ENCODE measurements at places on chromosomes 2 and 18.
A peak's percentile ranks its signal among the peaks of the same experiment; 100 is the strongest.

- H3K36me3 ChIP-seq = no peaks in the 10 kb centered on the region
- no peak overlapping the region for H3K27ac ChIP-seq
- peaks cover 2% of the 10 kb centered on the region for H3K27me3 ChIP-seq
- peak; percentile 39 for DNase-seq
- H3K4me3 ChIP-seq = no peak overlapping the region
- H3K4me1 ChIP-seq = no peaks in the 10 kb centered on the region
Observed at GRCh38 chr2:31079665-31080064, 58.6 kb downstream of the GALNT14 start.

GRCh38 chr18:69330385-69331005 lies 70.2 kb upstream of the DOK6 start:
- no peak overlapping the region for H3K27ac ChIP-seq
- H3K4me1 ChIP-seq = 0 out of 2 replicates have a peak, but pooled peaks cover 4% of the 10 kb centered on the region
- no peak overlapping the region for H3K4me3 ChIP-seq
- no peaks in the 10 kb centered on the region for H3K27me3 ChIP-seq

- no peak overlapping the region for H3K4me3 ChIP-seq
- H3K36me3 ChIP-seq = no peaks in the 10 kb centered on the region
- H3K27me3 ChIP-seq = no peaks in the 10 kb centered on the region
- no peak overlapping the region for H3K27ac ChIP-seq
- no peaks in the 10 kb centered on the region for H3K4me1 ChIP-seq
Observed at GRCh38 chr2:66717218-66717905, 282.4 kb downstream of the MEIS1 start.

GRCh38 chr18:21361307-21361880 lies 119.4 kb downstream of the GREB1L start:
- no peaks in the 10 kb centered on the region for H3K36me3 ChIP-seq
- no peak overlapping the region for H3K27ac ChIP-seq
- H3K27me3 ChIP-seq = no peaks in the 10 kb centered on the region
- no peak overlapping the region for H3K4me3 ChIP-seq
- peak; percentile 41 for DNase-seq

DNA sequence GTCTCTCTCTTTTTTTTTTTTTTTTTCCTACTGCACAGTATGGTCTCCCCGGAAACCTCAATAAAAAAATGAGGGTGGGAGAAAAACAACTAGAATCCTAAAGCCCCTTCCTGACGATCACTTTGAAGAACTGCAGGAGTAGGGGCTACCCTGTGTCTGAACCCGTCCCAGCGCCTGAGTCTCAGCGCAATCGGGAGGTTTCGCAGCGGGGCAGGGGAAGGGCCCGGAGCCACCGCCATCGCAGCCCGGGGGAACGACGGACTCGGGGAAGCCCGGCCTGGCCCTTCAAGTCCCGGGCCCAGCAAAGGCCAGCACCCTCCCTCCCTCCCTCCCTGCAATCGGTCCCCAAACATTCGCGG lies 411 bp downstream of the NARS1 start:
- H3K4me3 ChIP-seq = peak overlapping the region; percentile 66
- peak overlapping the region; percentile 90 for H3K27ac ChIP-seq
- no peaks in the 10 kb centered on the region for H3K36me3 ChIP-seq
- DNase-seq = no peak
- H3K4me1 ChIP-seq = no peaks in the 10 kb centered on the region

DNA sequence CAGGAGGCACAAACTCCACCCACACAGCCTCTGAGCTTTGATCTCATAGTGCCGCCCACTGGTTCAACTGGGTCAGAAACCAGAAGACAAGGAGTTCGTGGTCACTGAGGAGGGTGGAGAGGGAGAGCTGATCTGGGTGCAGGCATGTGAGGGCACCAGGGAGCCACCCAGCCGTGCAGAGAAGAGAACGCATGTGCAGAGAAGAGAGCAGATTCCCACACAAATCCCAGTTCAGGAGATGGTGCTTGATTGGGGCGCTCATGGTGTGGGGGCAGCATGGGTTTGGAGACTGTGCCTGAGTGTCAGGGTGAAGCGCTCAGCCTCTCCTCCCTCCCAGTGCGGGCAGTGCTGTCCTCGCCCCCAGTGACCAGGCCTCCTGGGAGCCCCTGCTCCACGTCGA lies 375.2 kb upstream of the MYT1L start:
- H3K36me3 ChIP-seq = no peaks in the 10 kb centered on the region
- DNase-seq = no peak
- no peak overlapping the region for H3K27ac ChIP-seq
- H3K27me3 ChIP-seq = no peaks in the 10 kb centered on the region

DNA sequence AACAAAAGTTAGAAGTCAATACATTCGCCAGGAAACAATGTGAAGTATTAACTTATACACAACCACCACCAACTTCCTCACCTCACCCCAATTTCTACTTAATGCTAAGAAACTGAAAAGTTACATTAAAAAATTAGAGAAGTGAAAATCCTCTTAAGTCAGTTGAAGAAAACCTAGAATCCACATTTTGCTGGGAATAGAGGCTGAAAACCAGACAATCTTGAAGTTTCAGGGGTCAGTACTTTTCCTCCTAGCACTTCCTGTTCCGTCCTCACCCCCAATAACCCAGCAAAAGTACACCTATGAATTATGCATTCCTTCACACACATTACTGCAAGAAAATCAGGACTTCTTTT lies 6.3 kb downstream of the YES1 start:
- no peaks in the 10 kb centered on the region for H3K27me3 ChIP-seq
- H3K4me3 ChIP-seq = no peak overlapping the region
- no peak for DNase-seq
- 0 out of 2 replicates have a peak, but pooled peaks cover 4% of the 10 kb centered on the region for H3K4me1 ChIP-seq
- H3K27ac ChIP-seq = peak overlapping the region; percentile 46

GRCh38 chr2:40872580-40872979 lies 420.7 kb upstream of the SLC8A1 start:
- no peak overlapping the region for H3K4me3 ChIP-seq
- H3K36me3 ChIP-seq = no peaks in the 10 kb centered on the region
- no peak overlapping the region for H3K27ac ChIP-seq
- no peak for DNase-seq

DNA sequence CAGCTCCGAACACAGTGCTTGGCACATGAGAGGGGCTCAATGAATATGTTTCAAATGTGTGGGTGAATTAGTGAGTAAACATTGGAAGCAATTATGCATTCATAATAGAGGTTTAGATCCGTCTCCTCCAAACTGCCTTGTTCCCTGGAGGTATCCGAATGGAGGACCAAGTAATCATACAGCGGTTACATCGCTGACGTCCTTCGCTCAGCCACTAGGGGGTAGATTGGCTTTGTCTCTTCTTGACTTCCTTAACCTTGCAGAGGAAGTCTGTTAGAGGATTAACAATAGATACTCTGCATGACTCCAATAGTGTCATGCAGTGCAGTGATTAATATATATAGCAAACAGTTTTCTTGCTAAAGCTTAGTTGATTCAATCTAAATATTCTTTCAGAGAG lies 517.0 kb downstream of the PTPRM start:
- no peak overlapping the region for H3K27ac ChIP-seq
- 0 out of 2 replicates have a peak, but pooled peaks cover 4% of the 10 kb centered on the region for H3K4me1 ChIP-seq
- no peaks in the 10 kb centered on the region for H3K27me3 ChIP-seq
- DNase-seq = peak; percentile 64
- no peak overlapping the region for H3K4me3 ChIP-seq

DNA sequence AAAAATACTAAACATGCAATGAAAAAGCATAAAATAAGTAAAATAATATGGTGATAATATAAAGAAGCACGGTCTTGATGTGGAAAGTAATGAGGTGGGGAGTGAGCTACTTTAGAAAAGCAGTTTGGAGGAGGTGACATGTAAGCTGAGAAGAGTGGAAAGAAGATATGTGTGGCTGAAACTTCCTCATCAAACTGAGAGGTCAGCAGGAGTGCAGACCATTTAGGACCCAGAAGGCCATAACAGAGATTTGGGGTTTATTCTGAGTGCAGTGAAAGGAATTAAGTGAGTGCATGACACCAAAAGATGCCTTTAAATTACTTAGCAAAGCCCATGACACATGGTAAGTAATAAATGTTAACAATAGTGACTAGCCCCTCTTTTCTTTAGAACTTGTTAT lies 24.4 kb upstream of the TMEM182 start:
- no peaks in the 10 kb centered on the region for H3K36me3 ChIP-seq
- peak overlapping the region; percentile 72 for H3K4me3 ChIP-seq
- H3K4me1 ChIP-seq = no peaks in the 10 kb centered on the region
- no peak overlapping the region for H3K27ac ChIP-seq
- DNase-seq = no peak
- H3K27me3 ChIP-seq = no peaks in the 10 kb centered on the region

- no peak for DNase-seq
- no peaks in the 10 kb centered on the region for H3K4me1 ChIP-seq
- no peaks in the 10 kb centered on the region for H3K27me3 ChIP-seq
- peaks cover 1% of the 10 kb centered on the region for H3K36me3 ChIP-seq
- no peak overlapping the region for H3K4me3 ChIP-seq
Observed at GRCh38 chr2:99169534-99169933, 11.3 kb downstream of the MITD1 start.

DNA sequence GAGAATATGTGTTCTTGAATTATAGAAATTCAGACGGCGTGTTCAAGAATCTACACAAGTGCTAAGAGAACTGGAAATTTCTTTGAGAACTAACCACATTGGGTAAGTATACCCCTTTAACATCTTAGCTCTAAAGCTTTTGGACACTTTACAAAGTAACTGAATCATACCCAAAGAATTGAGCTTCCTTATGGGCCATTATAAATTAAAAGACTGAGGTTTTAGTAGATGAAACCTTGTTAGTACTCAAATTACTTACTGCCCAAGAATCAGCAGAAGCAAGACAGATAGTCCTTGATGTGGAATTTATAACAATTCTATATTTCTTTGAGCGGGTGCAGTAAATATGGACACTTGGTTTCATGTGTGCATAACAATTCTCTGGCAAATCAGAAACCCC lies 168.3 kb downstream of the PRPF40A start:
- DNase-seq = no peak
- H3K27ac ChIP-seq = no peak overlapping the region
- no peaks in the 10 kb centered on the region for H3K27me3 ChIP-seq
- peaks cover 1% of the 10 kb centered on the region for H3K36me3 ChIP-seq

- no peaks in the 10 kb centered on the region for H3K4me1 ChIP-seq
- no peak for DNase-seq
- H3K36me3 ChIP-seq = no peaks in the 10 kb centered on the region
- H3K4me3 ChIP-seq = no peak overlapping the region
Observed at GRCh38 chr2:177796654-177797415, 275.7 kb downstream of the PDE11A start.

GRCh38 chr18:55338978-55339650 lies 248.9 kb downstream of the TCF4 start:
- DNase-seq = no peak
- H3K27ac ChIP-seq = no peak overlapping the region
- no peak overlapping the region for H3K4me3 ChIP-seq
- H3K36me3 ChIP-seq = no peaks in the 10 kb centered on the region

- no peaks in the 10 kb centered on the region for H3K27me3 ChIP-seq
- peak overlapping the region; percentile 68 for H3K27ac ChIP-seq
- DNase-seq = peak; percentile 81
- H3K4me3 ChIP-seq = no peak overlapping the region
- peaks cover 65% of the 10 kb centered on the region for H3K4me1 ChIP-seq
Observed at GRCh38 chr2:207952564-207953345, 72.6 kb downstream of the PLEKHM3 start.

DNA sequence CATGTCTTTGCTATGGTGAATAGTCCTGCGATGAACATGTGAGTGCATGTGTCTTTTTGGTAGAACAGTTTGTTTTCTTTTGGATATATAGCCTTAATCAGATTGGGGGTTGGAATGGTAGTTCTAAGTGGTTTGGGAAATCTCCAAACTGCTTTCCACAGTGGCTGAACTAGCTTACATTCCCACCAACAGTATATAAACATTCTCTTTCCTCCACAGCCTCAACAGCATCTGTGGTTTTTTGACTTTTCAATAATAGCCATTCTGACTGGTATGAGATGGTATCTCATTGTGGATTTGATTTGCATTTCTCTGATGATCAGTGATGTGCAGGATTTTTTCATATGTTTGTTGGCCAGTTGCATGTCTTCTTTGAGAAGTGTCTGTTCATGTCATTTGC lies 112.2 kb upstream of the SESTD1 start:
- no peaks in the 10 kb centered on the region for H3K4me1 ChIP-seq
- no peaks in the 10 kb centered on the region for H3K36me3 ChIP-seq
- H3K4me3 ChIP-seq = no peak overlapping the region
- no peaks in the 10 kb centered on the region for H3K27me3 ChIP-seq
- H3K27ac ChIP-seq = no peak overlapping the region
- no peak for DNase-seq

- H3K4me1 ChIP-seq = no peaks in the 10 kb centered on the region
- no peak for DNase-seq
- no peak overlapping the region for H3K27ac ChIP-seq
Observed at GRCh38 chr2:120653046-120653445, 82.6 kb upstream of the GLI2 start.

DNA sequence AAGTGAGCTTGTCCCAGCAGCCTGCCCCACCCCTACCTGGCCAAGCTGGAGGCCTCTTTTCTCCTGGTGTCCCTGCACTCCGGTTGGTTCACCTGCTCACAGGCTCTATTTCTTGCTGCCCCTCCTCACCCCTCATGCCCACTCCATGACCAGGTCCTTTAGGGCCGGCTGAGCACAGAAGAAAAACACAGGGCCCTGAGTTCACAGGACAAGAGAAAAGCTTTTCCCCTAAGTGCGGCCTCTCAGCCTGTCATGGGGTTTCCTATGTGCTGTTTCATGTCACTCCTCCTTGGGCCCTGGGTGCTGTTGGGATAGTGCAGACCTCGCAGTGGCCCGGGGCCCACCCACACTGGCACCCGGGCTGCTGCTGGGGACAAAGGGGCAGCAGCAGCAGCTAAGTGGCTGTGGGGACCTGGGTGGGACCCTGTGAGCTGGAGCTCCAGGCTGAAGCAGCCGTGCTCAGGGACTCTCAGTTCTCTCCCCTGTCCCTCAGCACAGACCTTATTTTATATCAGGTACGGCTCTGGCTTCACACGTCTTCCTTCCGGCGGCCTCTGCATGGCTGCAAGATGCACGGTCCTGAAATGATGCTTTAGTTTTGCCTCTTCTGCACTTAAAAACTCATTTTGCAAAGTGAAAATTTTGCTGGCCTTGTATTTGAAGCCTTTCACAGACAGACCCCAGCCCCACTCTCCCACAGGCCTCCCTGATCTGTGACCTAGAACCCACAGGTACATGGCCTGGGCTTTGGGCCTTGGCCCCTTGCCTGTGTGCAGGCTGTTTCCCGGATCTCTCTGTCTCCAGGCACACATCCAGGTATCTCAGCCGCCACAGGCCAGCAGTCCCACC lies 71.8 kb downstream of the SH3RF3 start:
- no peak overlapping the region for H3K27ac ChIP-seq
- DNase-seq = no peak
- no peaks in the 10 kb centered on the region for H3K27me3 ChIP-seq

GRCh38 chr2:137888845-137889244 lies 75.4 kb upstream of the HNMT start:
- H3K27me3 ChIP-seq = no peaks in the 10 kb centered on the region
- peak; percentile 75 for DNase-seq
- H3K4me1 ChIP-seq = peaks cover 12% of the 10 kb centered on the region
- no peak overlapping the region for H3K4me3 ChIP-seq

GRCh38 chr2:180033993-180034894 lies 27.1 kb upstream of the CWC22 start:
- H3K4me1 ChIP-seq = peaks cover 11% of the 10 kb centered on the region
- H3K27ac ChIP-seq = no peak overlapping the region
- H3K27me3 ChIP-seq = no peaks in the 10 kb centered on the region
- no peak overlapping the region for H3K4me3 ChIP-seq

- no peak overlapping the region for H3K4me3 ChIP-seq
- H3K27me3 ChIP-seq = no peaks in the 10 kb centered on the region
- no peak overlapping the region for H3K27ac ChIP-seq
- no peak for DNase-seq
- H3K36me3 ChIP-seq = no peaks in the 10 kb centered on the region
Observed at GRCh38 chr18:7585276-7585670, 18.2 kb downstream of the PTPRM start.

Data from Caco-2 (cell line).